ENCODE measurements at places on chromosomes 12 and 14.

DNA sequence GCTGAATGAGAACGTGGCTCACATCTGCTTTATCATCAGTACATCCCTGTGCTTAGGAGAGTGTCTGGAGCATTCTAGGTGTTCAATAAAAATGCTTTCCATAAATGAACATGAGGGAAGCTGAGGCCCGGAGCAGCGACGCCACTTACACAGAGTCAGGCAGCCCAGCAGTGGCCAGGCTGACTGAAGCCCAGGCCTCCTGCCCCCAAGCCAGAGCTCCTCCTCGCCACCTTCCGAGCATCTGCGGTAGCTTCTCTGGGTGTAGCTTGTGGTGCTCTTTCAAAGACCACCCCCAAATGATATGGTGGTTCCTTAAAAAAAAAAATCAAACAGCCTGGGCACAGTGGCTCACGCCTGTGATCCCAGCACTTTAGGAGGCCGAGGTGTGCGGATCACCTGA is 88.8 kb downstream of the FBXL14 start:
- DNase-seq = no peak

DNA sequence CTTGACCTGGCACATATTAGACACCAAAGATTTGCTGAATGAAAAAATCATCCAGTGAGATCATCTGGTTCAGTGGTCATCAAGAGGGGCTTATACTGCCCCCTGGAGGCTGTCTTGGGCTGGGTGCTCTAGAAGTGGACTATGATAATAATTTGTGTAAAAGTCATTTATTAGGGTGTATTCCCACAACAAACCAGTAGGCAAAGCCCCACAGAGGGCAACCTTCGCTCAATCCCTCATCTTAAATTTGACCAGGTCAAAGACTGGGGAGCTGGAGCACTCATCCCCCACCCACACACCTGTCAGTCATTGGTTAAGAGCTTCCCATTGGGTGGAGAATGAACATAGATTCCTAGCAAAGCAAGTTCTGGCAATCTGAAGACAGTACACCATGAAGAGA is 20.0 kb upstream of the FICD start:
- DNase-seq = no peak

- no peak for DNase-seq
Measured at GRCh38 chr12:104316936-104317335, 13.4 kb downstream of the EID3 start.

DNA sequence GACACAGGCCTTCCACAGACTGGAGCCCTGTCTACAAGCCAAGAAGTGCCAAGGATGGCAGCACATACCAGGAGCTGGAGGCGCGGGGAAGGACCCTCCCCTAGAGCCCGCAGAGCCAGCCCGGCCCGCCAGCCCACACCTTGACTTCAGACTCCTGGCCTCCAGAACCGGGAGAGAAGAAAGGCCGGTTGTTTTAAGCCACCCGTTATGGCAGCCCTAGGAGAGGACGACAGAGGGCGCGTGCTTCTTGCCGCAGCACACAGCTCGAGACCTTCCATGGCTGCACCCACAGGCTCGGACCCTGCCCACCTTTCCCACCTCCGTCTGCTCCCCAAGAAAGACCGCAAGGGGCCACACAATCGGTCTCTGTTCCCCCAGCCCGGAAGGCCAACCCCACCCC is 53.7 kb downstream of the RNF34 start:
- no peak for DNase-seq

GRCh38 chr12:127194176-127194575 is 1072.8 kb upstream of the TMEM132C start:
- no peak for DNase-seq

- DNase-seq = no peak
Measured at GRCh38 chr12:96048393-96048969, 13.1 kb upstream of the LTA4H start.

DNA sequence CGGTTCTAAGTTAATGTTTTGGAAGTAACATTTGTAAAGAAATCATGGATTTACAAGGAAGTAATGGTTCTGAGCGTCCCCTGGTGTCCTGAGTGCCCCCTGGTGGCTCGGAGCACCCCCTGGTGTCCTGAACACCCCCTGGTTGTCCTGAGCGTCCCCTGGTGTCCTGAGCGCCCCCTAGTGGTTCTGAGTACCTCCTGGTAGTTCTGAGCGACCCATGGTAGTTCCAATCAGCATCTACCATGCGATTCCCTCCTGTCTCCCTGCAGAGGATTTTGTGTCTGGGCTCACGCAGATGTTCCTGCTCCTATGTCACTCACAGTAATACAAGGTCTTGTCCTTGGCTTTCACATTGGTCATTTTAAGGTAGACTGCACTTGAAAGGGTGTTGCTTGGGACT is 1352.9 kb downstream of the TMEM121 start:
- no peak for DNase-seq

DNA sequence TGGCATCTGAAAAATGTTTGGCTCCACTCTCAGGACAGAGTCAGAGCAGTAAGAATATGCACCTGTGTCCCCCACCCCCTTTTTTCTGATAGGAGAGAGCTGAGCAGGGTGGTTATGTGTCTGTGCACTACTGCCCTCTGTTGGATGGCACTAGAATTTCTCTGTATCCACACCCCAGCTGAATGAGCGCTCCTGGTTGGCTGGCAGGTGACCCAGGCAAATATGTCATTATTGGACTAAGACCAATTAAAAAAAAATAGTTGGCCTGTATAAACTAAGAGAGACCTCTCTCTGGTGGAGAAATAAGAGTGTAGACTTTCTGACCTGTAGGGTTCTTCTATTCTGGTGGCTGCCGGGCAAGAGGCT is 107.0 kb downstream of the PTCSC3 start:
- DNase-seq = no peak

- DNase-seq = no peak
Measured at GRCh38 chr14:68561531-68562007, 231.3 kb downstream of the ZFP36L1 start.
